Activated CD8-positive, alpha-beta memory T cell treated with anti-CD3 and anti-CD28 coated beads, Interleukin-2, amount 50 U/mL, for 48 hours (primary cell): ENCODE measurements at places on chromosomes 11 and 22.

DNA sequence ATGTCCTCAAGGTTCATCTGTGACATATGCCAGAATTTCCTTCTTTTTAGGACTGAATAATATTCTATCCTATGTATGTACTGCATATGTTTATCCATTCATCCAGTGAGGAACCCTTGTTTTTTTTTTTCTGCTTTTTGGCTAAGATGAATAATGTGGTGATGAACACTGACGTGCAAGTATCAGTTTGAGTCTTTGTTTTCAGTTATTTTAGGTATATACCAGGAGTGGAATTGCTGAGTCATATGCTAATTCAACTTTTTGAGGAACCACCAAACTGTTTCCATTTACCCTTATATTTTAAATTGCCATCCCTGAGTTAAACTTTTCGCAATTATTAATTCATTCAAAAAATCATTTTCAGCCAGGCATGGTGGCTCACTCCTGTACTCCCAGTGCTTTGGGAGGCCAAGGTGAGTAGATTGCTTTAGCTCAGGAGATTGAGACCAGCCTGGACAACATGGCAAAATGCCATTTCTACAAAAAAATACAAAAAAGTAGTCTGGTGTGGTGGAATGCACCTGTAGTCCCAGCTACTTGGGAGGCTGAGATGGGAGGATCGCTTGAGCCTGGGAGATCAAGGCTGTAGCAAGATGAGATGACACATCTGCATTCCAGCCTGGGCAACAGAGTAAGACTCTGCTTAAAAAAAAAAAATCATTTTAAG is 64.2 kb downstream of the MICAL2 start:
- DNase-seq = no peak

DNA sequence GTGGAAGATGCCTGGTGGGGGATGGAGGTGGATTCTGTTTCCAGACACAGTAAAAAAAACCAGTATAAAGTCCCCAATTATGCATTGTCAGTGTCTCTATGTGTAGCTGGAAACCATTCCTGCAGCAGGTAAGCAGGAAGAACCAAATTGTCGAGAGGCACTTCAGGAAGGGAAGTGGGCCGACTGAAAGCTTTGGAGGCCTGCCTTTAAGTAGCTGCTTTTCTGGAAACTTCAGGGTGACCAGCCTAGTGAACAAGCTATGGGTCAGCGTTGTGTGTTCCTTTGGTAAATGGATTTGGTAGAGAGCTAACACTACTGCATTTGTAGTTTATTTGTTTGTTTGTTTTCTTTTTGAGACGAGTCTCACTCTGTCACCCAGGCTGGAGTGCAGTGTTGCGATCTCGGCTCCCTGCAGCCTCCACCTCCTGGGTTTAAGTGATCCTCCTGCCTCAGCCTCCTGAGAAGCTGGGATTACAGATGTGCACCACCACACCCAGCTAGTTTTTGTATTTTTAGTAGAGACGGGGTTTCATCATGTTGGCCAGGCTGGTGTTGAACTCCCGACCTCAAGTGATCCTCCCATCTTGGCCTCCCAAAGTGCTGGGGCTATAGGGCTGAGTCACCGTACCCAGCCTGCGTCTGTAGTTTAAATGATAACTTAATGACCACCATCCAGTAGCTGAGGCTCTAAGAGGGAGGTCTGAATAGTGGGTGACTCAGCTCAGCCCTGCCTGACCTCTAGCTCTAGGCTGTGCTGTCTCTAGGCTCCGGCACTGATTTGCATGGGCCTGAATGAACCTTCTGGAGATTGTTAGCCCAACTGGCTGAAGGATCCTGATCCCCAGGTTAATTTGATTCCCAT is 12.8 kb downstream of the PTPRJ start:
- DNase-seq = no peak

GRCh38 chr11:127843483-127844396 is 743.6 kb downstream of the ETS1 start:
- DNase-seq = peak; percentile 90

- no peak for DNase-seq
Observed at GRCh38 chr11:10405865-10406592, 49.0 kb upstream of the AMPD3 start.

- no peak for DNase-seq
Observed at GRCh38 chr11:129698212-129698611, 117.4 kb upstream of the TMEM45B start.

- no peak for DNase-seq
Observed at GRCh38 chr22:39973656-39974055, 13.5 kb downstream of the TMA7B start.

- no peak for DNase-seq
Observed at GRCh38 chr11:69508974-69509373, 27.5 kb downstream of the LINC01488 start.

DNA sequence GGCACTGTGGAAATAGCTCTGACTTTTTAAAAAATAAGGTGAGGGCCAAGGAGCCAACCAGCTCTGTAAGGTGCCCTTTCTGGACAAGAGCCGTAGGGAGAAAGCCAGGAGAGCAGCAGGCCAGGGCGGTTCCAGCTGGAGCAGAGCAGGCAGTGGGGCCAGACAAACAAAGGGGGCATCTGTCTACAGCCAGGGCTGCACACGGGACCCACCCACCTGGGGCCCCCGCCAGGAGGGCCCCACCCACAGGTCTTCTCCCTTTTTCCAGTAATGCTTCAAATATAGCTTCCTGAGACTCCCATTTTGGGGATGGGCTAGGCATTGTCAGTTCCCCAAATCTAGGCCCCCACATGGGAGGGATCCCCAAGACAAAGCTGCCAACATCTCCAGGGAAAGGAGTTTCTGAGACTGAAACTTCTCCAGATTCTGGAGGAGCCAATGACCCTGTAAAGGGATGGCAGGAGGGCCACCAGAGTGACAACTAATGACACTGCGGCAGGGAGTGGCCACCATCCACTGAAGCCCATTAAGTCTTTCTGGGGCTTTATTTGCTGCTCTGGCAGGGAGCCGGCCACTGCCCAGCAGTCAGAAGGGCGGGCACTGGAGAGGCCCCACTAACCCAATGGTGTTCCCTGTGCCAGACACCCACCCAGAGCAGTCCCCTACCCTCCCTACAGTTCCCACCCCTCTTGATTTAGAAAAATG is 1.9 kb downstream of the ZFTA start:
- DNase-seq = no peak

- DNase-seq = peak; percentile 62
Observed at GRCh38 chr11:117096201-117096991, 1.8 kb downstream of the SIK3 start.

DNA sequence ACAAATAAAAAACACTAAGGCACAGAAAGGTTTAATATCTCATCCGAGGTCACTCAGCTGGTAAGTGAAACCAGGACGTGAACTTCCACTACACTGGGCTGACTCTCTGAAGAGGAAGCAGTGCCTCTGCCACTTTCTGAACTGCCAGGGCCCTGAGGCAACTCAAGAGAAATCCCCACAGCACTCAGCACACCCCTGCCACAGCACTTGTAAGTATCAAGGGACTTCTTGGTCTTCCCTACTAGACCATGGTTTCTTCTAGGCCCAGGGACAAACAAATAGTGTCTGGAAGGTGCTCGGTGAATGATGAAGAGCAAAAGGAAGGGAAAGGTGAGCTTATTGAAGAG is 49.7 kb downstream of the RPL27A start:
- DNase-seq = no peak

GRCh38 chr11:532986-533585 is 2.3 kb downstream of the HRAS start:
- DNase-seq = peak; percentile 51

- DNase-seq = no peak
Observed at GRCh38 chr11:69962152-69962551, 116.0 kb upstream of the ANO1 start.

GRCh38 chr22:37591823-37592404 is 12.0 kb upstream of the LGALS2 start:
- DNase-seq = no peak

GRCh38 chr11:108734956-108735559 is 70.2 kb downstream of the DDX10 start:
- no peak for DNase-seq

DNA sequence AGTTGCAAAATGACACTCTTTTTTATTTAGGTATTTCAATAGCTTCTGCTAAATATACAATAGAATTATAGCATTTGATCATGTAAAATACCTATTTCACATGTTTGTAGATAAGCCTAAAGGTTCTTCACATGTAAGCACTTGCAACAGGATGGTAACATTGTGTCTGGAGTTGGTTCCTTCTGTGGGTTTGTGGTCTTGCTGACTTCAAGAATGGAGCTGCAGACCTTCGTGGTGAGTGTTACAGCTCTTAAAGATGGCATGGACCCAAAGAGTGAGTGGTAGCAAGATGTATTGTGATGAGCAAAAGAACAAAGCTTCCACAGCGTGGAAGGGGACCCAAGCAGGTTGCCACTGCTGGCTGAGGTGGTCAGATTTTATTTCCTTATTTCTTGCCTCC is 246.4 kb upstream of the PDGFD start:
- no peak for DNase-seq

DNA sequence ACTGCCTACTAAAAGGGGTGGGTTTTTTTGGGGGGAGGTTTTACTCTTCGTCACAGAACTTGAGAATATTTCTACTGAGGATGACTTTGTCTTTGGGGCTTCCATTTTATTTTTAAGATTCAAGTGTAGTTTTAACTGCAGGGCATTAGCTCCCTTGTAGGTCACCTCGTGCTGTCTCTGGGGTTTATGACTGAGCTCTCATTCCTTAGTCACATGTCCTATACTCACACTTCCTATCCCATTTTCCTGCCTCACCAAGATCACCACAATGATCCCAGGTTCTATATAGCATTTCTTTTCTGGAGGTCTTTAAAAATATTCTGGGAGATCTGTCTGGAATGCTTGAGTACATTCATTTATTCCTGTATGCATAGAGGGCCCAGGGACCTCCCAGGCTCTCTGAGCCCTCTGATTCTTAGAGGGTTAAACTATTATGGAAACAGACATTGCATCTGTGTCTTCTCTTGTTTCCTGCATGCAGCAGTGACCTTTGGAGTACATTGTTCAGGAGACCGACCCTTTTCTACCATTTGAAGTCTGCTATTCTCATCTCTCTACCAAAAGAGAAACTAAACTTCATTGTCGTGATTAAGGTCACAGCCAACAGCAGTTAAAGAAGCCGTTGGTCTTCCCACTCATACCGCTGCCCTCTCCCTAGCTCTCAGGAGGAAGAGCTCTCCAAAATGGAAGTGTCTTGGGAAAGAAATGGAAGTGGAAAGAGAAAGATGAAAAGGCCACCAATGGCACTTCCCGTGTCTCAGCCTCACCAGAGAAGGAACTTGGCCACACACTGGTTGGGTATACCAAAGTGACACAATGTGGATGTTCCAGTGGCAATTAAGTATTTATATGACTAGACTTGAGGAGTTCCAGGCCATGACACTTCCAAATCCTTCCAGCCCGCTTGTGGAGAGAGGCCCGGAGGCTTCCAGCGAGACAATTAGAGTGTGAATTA is 77.5 kb downstream of the ZBTB16 start:
- no peak for DNase-seq

- DNase-seq = no peak
Observed at GRCh38 chr11:15136166-15136565, 21.4 kb downstream of the INSC start.

- DNase-seq = no peak
Observed at GRCh38 chr11:45347348-45348082, 61.4 kb upstream of the SYT13 start.

DNA sequence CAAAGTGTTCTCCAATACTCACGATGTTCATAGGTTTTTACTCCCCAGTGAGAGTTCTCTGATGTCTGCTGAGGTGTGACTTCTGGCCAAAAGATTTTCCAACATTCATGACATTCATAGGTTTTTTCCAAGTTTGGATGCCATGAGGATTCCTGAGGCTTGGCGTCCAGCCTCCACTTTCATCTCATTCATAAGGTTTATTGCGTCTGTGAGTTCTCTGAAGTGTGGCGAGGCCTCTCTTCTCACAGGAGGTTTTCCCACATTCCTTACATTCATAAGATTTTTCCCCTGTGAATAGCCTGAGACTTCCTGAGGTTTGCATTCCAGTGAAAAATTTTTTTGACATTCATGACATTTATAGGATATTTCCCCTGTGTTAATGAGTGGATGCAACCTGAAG is 1014.1 kb downstream of the LRRC4C start:
- no peak for DNase-seq

- DNase-seq = no peak
Observed at GRCh38 chr11:125346565-125347260, 149.4 kb downstream of the FEZ1 start.

- DNase-seq = no peak
Observed at GRCh38 chr22:37659066-37659896, 758 bp downstream of the PDXP start.

GRCh38 chr11:86014221-86014620 is 54.7 kb downstream of the PICALM start:
- no peak for DNase-seq

- no peak for DNase-seq
Observed at GRCh38 chr11:12569499-12570425, 104.5 kb upstream of the TEAD1 start.

DNA sequence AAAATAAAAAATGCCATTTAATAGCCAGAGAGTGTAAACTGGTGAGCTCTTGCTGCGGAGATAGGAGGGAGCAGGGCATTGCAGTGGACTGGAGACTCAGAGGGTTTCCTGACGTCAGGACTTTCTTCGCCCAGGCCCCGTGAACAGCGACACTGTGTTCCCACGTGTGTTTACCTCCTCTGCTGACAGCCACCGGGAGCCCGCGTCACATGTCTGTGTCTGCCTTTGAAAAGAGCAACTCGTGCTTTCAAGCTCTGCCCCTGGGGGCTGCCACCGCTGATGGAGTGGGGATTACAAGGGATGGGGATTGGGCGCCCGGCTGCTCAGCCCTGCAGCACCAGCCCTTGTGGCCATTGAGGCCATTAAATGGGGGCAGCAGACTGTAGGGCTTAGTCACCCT is 3.3 kb downstream of the TANGO2 start:
- no peak for DNase-seq

DNA sequence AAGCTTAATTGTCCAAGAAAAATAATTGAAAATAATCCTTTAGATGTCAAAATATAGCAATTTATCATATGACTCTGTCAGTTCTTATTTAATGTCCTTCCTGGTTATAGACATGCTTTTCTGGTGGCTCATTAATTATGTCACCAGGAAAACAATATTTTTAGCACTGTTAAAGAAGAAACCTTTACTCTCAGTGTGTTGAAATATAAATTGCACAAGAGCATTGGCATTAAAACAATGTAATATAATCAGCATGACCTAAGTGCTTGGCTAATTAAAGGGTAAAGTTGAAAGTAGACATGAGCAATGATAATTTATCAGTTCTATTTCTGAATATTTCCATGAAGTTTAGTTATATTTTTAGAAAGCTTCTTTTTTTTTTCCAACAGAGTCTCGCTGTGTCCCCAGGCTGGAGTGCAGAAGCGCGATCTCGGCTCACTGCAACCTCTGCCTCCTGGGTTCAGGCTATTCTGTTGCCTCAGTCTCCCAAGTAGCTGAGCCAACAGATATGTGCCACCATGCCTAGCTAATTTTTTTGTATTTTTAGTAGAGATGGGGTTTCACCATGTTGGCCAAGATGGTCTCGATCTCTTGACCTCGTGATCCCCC is 232.3 kb downstream of the JRKL start:
- no peak for DNase-seq
